NCI-H1417 (cell line): ENCODE measurements at places on chromosomes 16 and 17.

DNA sequence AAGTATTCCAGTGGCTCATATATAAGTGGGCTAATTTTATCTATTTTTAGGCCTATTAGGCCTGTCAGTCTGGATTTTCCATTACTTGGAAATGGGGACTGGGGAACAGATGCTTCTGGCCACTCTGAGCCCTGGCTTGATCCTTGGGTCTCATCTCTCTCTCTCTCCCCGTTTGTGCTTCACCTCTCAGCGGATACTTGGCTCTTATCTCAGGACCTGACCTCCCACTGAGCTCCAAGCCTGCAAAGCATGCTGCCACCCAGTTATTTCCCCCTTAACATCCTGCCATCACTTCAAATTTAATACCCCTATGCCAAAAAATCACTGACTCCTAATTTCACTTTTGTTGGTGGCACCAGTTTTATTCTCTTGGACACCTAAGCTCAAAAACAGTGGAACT, 4.2 kb downstream of the ZNF843 start:
- no peak for DNase-seq

GRCh38 chr17:40203131-40203530, 16.0 kb upstream of the WIPF2 start:
- no peak for DNase-seq

- no peak for DNase-seq
Observed at GRCh38 chr17:78672005-78672404, 94.8 kb upstream of the DNAH17 start.

DNA sequence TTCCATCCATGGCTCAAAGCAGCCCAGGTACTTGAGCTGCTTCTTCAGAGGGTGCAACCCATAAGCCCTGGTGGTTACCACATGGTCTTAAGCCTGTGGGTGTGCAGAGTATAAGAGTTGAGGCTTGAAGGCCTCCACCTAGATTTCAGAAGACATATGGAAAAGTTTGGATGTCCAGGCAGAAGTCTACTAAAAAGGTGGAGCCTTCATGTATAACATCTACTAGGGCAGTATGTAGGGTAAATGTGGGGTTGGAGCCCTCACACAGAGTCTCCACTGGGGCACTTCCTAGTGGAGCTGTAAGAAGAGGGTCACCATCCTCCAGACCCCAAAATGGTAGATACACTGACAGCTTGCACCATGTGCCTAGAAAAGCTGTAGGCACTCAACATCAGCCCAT, 120.9 kb downstream of the HS3ST3A1 start:
- DNase-seq, result no peak

- DNase-seq, result peak; percentile 80
Observed at GRCh38 chr17:29642171-29642611, 19.5 kb upstream of the CORO6 start.

DNA sequence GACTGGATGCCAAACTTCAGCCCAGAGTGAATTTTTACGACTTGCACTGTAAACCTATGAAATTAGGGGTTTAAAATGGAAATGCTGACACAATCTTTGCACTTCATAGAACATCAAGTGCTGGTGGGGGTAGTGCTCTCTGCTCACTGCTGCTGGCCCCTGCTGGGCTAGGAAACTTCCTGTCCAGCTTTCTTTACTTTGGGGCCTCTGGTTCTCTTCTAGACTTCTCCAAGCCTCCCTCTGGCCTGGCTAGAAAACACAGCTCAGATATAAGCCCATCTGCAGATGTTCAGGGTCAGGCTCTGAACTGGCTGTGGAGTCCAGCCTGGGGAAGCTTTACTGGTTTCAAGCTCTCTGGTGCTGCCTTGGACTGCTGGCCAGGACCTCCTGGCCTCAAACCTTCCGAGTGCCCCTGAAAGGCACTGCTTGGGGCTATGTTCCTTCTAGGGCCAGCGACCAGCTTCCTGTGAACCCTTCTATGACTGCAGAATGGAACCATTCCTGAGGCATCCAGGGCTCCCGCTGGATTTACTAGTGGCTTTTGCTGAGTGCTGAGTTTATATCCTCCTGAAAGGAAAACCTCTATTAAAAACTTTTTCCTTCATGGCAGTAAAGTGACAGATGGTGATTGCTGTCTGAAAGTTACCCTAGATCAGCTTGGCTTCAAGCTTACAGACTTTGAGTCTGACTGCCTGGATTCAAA, 59.4 kb downstream of the TBX4 start:
- peak; percentile 22 for DNase-seq
